ENCODE measurements at places on chromosomes 2 and 18.

- H3K36me3 ChIP-seq: no peaks in the 10 kb centered on the region
- H3K4me3 ChIP-seq: no peak overlapping the region
- no peak for DNase-seq
- no peak overlapping the region for H3K27ac ChIP-seq
- peaks cover 2% of the 10 kb centered on the region for H3K27me3 ChIP-seq
These were observed 528.8 kb downstream of the STK39 start for GRCh38 chr2:167718560-167718959.

GRCh38 chr2:159612255-159612901 lies 4.0 kb downstream of the BAZ2B start:
- DNase-seq: no peak
- peaks cover 15% of the 10 kb centered on the region for H3K27me3 ChIP-seq
- peak overlapping the region; percentile 90 for H3K27ac ChIP-seq
- H3K4me3 ChIP-seq: peak overlapping the region; percentile 52

DNA sequence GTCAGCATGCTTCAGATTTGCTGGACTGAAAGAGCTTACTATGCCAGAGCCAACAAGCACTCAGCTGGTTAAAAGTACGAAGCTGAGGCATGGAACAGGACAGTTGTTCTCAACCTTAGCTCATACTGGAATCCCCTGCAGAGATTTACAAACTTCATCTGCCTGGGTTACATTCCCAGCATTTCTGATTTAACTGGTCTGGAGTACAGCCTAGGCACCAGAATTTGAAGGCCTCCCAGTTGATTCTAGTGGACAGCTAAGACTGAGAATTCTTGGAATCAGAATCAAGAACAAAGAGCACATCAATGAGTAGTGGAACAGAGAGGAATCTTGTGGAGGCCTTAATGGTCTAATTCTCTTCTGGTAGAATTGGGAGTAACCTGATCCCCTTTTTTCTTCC lies 298.2 kb upstream of the NXPH2 start:
- H3K4me1 ChIP-seq: no peaks in the 10 kb centered on the region
- no peaks in the 10 kb centered on the region for H3K27me3 ChIP-seq
- DNase-seq: no peak
- H3K27ac ChIP-seq: no peak overlapping the region
- no peaks in the 10 kb centered on the region for H3K36me3 ChIP-seq
- no peak overlapping the region for H3K4me3 ChIP-seq

- H3K4me1 ChIP-seq: no peaks in the 10 kb centered on the region
- no peak overlapping the region for H3K4me3 ChIP-seq
- no peak for DNase-seq
- no peaks in the 10 kb centered on the region for H3K36me3 ChIP-seq
These were observed 94.6 kb downstream of the GLI2 start for GRCh38 chr2:120830096-120830830.

DNA sequence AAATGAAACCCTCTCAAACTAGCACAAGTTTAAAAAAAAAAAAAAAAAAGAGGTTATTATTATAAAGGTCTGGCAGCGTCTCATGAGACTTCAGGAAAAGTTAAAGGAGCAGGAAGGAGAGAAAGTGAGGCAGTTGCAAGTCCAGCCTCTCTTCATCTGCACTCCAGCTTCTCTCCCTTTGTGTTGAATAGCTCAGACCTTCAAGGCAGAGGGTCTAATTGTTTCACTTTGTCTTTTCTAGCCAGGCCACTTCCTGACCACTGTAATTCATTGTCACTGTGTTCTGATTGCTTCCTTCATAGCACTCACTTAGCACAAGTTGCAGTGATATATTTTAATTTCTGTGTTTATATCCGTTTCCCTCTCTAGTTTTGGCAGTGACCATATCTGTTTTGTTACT lies 99.9 kb downstream of the SPATS2L start:
- no peak overlapping the region for H3K4me3 ChIP-seq
- H3K27ac ChIP-seq: peak overlapping the region; percentile 83
- no peak for DNase-seq
- H3K27me3 ChIP-seq: peaks cover 3% of the 10 kb centered on the region

GRCh38 chr2:71856773-71857525 lies 290.7 kb downstream of the CYP26B1 start:
- no peak overlapping the region for H3K27ac ChIP-seq
- no peaks in the 10 kb centered on the region for H3K4me1 ChIP-seq
- H3K36me3 ChIP-seq: peaks cover 13% of the 10 kb centered on the region
- peak; percentile 30 for DNase-seq

- no peaks in the 10 kb centered on the region for H3K4me1 ChIP-seq
- peaks cover 12% of the 10 kb centered on the region for H3K36me3 ChIP-seq
- DNase-seq: no peak
- H3K27ac ChIP-seq: no peak overlapping the region
- H3K4me3 ChIP-seq: no peak overlapping the region
These were observed 573.0 kb downstream of the GALR1 start for GRCh38 chr18:77822632-77823031.

- H3K27ac ChIP-seq: no peak overlapping the region
- no peaks in the 10 kb centered on the region for H3K36me3 ChIP-seq
- H3K27me3 ChIP-seq: no peaks in the 10 kb centered on the region
- no peak for DNase-seq
- H3K4me3 ChIP-seq: no peak overlapping the region
These were observed 443.7 kb upstream of the CELF4 start for GRCh38 chr18:38009320-38009719.

DNA sequence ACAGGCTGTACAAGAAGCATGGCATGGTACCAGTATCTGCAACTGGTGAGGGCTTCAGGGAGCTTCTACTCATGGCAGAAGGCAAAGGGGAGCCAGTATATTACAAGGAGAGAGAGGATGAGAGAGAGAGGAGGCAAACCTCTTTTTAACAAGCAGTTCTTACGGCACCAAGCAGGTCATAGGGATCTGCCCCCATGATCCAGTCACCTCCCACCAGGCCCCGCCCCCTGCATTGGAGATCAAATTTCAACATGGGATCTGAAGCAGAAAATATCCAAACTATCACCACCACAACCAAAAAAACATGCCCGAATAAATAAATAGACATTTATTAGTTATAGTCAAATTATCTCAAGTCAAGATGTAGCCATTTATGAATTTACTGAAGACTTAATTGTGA lies 14.5 kb upstream of the SLC35F5 start:
- H3K27ac ChIP-seq: no peak overlapping the region
- H3K4me1 ChIP-seq: no peaks in the 10 kb centered on the region
- peaks cover 4% of the 10 kb centered on the region for H3K27me3 ChIP-seq
- DNase-seq: no peak

DNA sequence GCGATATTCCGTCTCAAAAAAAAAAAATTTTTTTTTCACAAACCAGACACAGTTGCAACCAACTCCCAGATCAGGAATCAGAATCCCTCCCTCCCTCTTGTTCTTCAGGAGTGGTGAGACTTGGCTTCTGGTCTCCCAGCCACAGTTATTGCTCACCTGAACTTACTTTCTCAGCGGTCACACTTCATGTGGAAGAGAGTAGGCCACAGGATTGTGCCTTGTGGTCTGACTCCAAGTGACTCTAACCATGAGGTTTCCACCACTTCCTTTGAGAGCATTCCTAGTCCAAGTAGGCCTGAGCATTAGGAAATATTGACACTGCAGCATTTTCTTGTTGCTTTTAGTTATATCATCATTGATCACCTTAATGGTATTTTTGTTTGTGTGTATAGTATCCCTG lies 12.1 kb downstream of the FMNL2 start:
- DNase-seq: no peak
- H3K27me3 ChIP-seq: peaks cover 2% of the 10 kb centered on the region
- H3K36me3 ChIP-seq: no peaks in the 10 kb centered on the region
- no peak overlapping the region for H3K4me3 ChIP-seq
- H3K4me1 ChIP-seq: peaks cover 5% of the 10 kb centered on the region

- H3K4me3 ChIP-seq: no peak overlapping the region
- no peak for DNase-seq
- H3K4me1 ChIP-seq: peaks cover 5% of the 10 kb centered on the region
- no peaks in the 10 kb centered on the region for H3K36me3 ChIP-seq
- no peak overlapping the region for H3K27ac ChIP-seq
These were observed 2.9 kb upstream of the PTPN4 start for GRCh38 chr2:119756837-119757236.

GRCh38 chr18:10145546-10145945 lies 231.7 kb downstream of the VAPA start:
- no peak overlapping the region for H3K27ac ChIP-seq
- no peak for DNase-seq
- H3K4me1 ChIP-seq: no peaks in the 10 kb centered on the region
- H3K27me3 ChIP-seq: peaks cover 2% of the 10 kb centered on the region
- H3K36me3 ChIP-seq: no peaks in the 10 kb centered on the region

DNA sequence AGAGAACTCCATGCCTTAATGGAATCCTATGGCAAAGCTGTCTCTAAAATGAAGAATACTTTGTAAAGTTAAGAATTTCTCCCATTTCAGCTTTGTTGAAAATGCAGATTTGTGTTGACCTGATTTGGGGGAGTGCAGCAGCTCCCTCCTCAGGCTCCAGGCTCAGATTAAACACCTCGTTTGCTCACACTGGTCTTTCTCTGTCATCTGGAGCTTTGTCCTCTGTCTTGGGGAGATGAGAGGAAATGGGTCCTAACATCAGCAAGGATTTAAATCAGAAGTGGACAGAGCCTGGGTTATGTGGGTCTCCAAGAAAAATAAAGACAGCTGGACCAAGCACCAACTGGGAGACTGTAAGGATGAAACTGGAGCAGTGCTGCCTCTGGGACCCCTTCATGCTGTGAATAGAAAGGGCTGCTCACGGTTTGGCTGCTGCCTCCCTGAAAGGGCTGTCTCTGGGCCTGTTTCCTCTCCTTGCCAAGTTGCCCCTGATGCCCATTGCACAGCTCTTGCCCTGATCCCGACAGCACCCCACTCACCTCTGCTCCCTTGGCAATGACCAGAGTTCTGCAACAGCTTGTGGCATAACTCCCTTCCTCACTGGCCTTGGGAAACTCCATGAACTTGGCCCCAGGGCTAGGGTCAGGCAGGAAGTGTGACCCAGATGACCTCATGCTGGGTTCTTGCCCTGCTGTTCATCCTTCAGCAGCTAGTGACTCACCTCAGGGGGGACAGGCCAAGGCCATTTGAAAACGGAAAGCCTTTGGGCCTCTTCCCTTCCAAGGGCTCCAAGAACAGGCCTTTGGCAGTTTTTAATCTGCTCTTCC lies 197.2 kb downstream of the CYP26B1 start:
- H3K4me3 ChIP-seq: no peak overlapping the region
- no peaks in the 10 kb centered on the region for H3K36me3 ChIP-seq
- no peaks in the 10 kb centered on the region for H3K27me3 ChIP-seq
- DNase-seq: no peak
- H3K27ac ChIP-seq: no peak overlapping the region
- no peaks in the 10 kb centered on the region for H3K4me1 ChIP-seq

DNA sequence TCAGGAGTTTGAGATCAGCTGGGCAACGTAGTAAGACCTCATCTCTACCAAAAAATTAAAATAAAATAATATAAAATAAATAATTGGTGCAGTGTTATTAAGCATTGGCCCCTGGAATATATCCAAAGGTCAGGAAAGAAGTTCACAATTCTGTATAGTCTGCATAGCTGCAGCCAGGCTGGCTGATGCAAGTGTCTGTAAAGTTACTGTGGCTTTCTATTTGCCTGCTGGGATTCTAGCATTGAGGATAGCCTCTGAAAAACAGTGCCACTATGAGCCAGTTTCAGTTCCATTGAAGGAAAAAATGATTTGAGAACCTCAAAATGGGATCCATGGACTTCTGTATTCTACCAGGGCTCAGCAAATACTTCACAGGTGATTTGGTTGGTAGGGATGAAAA lies 208.6 kb downstream of the PARD3B start:
- DNase-seq: no peak
- no peak overlapping the region for H3K27ac ChIP-seq
- no peaks in the 10 kb centered on the region for H3K4me1 ChIP-seq
- no peak overlapping the region for H3K4me3 ChIP-seq

GRCh38 chr18:60831971-60832370 lies 459.4 kb upstream of the MC4R start:
- no peak for DNase-seq
- no peaks in the 10 kb centered on the region for H3K27me3 ChIP-seq

DNA sequence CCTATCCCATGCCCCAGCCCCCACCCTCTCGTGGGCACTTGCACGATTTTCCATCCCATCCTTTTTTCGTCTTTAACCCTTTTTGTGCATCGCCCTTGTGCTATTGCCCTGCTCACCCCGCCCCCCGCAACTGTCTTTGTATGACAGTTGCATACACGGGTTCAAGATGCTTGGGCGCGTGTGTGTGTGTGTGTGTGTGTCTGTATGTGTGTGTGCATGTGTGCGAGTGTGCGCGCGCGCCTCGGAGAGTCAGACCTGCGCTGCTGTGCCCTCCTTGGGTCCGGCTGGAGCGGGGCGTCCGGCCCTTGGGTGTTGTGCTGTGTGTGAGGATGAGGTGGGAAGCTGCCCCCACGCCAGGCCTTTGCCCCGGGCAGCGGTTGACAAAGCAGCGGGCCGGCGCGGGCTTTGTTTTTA lies 230.7 kb downstream of the HAUS1 start:
- peaks cover 5% of the 10 kb centered on the region for H3K36me3 ChIP-seq
- H3K27ac ChIP-seq: peak overlapping the region; percentile 68
- H3K4me3 ChIP-seq: peak overlapping the region; percentile 96
- peaks cover 36% of the 10 kb centered on the region for H3K4me1 ChIP-seq
- peaks cover 11% of the 10 kb centered on the region for H3K27me3 ChIP-seq

DNA sequence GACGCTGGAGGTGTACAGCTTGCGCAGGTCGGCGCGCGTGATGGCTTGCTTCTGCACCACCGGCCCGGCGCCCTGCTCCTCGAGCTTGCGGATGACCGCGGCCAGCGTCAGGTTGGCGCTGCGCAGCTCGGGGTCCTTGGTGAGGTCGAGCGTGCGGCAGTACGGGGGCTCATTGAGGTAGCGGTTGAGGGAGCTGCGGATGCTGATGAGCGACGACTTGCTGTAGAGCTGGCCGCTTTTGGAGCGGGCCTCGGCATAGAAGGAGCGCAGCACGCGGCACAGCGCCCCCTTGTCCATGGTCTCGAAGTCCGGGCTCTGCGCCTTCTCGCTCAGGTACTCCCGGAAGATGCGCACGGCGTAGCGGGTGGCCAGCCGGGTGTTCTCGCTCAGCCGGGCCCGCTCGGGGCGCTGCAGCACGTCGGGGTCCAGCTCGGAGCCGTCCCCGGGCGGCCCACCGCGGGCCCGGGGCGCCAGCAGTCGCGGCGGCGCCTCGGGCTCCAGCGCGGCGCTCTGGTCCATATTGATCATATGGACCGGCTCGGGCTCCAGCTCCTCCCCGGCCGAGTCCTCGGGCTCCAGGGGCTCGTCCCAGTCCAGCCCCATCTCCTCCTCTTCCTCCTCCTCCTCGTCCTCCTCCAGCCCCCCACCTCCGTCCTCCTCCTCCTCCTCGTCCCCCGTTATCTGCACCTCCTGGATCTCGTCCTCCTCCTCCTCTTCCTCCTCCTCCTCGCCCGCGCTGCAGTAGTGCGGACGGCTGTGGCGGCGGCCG lies 523 bp downstream of the KCTD1 start:
- H3K4me1 ChIP-seq: peaks cover 25% of the 10 kb centered on the region
- no peaks in the 10 kb centered on the region for H3K36me3 ChIP-seq
- DNase-seq: peak; percentile 70
- H3K27ac ChIP-seq: no peak overlapping the region
- peak overlapping the region; percentile 92 for H3K4me3 ChIP-seq

GRCh38 chr2:31163011-31163539 lies 24.8 kb upstream of the GALNT14 start:
- H3K4me1 ChIP-seq: no peaks in the 10 kb centered on the region
- no peak overlapping the region for H3K27ac ChIP-seq
- no peaks in the 10 kb centered on the region for H3K36me3 ChIP-seq
- H3K27me3 ChIP-seq: peaks cover 5% of the 10 kb centered on the region
